ENCODE measurements at places on chromosomes 4 and X.

DNA sequence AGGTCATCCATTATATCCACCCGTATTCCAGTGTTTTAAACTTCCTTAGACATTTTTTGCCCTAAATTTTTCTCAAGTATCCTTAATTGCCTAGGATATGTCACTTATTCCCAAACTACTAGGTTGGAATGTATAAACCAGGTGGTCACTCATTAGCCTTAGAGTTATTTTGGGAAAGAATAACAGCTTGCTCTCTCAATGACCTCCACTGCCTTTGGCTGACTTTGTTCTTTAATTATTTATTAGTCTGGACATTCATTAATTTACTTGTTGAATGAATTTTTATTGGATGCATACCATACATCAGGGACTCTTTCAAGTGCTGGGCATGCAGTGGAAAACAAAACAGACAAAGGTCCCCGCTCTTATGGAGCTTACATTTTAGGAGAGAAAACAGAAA, 609.3 kb upstream of the IGFBP7 start:
- no peak for DNase-seq

- DNase-seq, result peak; percentile 27
Measured at GRCh38 chr4:53132132-53132891, 233.5 kb downstream of the SCFD2 start.

DNA sequence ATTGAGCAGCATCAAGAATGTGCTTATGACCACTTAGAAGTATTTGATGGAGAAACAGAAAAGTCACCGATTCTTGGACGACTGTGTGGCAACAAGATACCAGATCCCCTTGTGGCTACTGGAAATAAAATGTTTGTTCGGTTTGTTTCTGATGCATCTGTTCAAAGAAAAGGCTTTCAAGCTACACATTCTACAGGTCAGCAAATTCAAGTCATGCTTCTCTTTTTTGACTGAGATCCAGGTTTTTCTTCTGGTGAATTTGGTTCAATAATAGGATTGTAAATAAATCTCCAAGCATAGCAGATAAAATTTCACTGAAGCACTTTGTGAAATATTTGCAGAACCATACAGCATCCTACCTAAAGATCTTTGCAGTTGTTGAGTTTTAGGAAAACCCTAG, 218.1 kb downstream of the TLL1 start:
- no peak for DNase-seq

DNA sequence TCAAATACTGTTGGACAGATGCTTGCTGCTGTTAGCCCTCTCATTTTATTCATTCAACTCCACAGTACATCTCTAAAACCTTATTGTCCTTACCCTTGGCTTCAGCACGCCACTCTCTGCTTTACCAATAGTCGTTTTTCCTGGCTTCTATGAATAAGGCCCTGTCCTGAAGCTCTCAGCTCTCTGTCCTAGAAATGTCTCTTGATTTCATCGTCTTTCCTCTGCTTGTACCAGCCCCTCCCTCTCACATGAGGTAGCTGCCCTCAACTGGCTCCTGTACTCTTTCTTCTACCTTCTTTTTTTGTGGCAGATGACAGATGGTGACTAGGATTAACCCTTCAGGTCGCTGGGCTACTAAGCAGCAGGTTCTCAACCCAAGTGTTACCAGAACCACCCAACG, 11.4 kb downstream of the ADGRA3 start:
- no peak for DNase-seq

DNA sequence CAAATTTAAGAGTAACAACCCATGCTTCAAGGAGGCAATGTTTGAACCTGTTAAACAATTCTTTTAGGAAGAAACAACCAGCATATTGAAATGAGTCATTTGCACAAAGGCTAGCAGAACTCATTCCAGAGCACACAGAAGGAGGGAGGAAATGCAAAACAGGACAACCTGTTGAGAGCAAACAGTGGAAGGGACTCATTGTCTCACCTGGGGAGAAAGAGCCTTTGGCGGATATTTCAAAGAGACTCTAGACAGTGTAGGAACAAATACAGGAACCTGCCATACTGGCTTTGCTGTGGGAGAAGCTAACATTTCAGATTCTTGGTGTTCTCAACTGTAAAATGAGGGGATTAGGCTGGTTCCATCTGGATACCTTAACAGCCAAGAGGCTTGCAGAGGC, 14.8 kb upstream of the RASGEF1B start:
- DNase-seq, result no peak

DNA sequence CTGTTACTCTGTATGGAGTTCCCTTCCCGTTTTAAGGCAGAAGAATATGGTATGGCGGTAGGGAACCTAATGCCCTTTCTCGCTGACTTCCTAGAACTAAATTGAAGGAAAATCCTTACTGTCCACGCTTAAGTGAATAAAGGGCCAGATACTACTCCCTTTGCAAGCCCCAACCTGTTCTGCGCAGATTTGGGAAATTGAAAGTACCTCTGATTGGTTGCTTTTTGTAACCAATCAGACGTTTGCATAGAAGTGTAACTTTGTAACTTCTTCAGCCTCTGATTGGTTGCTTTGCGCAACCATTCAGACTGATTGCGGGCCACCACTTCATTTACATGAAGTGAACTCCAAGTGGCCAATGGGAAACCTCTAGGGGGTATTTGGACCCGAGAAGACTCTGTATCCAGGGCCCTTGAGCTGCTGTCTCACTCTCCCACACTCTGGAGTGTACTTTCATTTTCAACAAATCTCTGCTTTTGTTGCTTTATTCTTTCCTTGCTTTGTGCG, 1.2 kb upstream of the TMEM33 start:
- no peak for DNase-seq

DNA sequence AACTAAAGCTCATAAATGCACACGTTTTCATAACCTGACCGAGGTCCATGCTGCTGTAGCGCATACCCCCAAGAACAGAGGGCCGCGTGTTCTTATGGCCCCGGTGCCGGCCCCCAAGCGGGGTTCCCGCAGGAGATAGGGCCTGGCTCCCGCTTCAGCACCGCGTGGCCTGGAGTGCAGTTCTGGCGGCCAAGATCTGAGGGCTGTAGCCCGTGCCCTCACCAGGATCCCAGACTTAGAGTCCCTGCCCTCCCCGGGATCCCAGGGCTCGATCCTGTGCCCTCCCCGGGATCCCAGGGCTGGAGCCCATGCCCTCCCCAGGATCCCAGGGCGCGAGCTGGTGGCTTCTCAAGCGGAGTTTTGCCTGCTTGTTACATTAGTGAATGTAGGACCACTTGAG, 1.0 kb upstream of the GRPEL1 start:
- peak; percentile 41 for DNase-seq

DNA sequence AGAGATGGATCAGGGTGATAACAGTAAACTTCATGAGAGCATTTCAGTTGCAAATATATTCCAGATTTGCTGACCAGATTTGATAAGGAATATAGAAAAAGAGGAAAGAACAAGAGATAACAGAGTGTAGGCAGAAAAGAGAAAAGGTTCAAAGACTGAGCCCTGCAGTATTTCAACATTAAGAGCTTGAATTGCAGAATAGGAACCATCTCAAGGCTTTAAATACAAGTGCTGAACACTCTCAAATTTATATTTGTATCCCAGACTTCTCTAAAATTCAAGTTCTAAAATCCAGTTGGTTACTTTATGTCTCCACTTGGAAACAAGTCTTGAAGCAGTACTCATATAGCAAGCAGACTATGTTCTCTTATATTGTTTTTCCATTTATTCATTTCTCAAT, 9.7 kb upstream of the MYOZ2 start:
- DNase-seq, result no peak

- no peak for DNase-seq
Measured at GRCh38 chrX:72001471-72001870, 90.8 kb downstream of the NHSL2 start.

- DNase-seq, result no peak
Measured at GRCh38 chr4:124290678-124291077, 421.9 kb downstream of the ANKRD50 start.

Measured in stimulated activated CD4-positive, alpha-beta T cell treated with anti-CD3 and anti-CD28 coated beads, Interleukin-15, amount 100 ng/mL, for 24 hours (primary cell).